Activated CD4-positive, alpha-beta T cell treated with anti-CD3 and anti-CD28 coated beads, Interleukin-2, amount 50 U/mL, for 24 hours (primary cell): ENCODE measurements at places on chromosomes 11 and 22.

GRCh38 chr11:125063429-125064043, 431 bp downstream of the SLC37A2 start:
- DNase-seq: no peak

- no peak for DNase-seq
Measured at GRCh38 chr11:120068114-120068573, 69.8 kb downstream of the TRIM29 start.

DNA sequence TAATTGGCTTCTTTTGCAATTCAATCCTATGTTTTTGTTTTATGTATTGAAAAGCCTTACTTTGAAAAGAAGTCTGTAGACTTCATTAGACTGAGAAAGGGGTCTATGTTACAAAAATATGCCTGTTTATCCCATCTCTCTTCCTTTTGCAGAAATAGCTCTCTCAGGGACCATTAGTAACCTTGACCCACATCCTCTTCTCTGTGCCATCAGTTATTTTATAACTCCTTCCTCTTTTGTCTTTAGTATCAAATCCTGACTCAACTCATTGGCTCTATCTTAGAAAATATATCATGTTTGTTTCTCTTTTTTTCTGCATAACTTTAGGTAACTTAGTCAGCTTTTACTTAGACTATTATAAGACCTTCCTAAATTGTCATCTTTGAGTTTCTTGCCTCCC, 20.3 kb downstream of the ZC3H12C start:
- DNase-seq: no peak

DNA sequence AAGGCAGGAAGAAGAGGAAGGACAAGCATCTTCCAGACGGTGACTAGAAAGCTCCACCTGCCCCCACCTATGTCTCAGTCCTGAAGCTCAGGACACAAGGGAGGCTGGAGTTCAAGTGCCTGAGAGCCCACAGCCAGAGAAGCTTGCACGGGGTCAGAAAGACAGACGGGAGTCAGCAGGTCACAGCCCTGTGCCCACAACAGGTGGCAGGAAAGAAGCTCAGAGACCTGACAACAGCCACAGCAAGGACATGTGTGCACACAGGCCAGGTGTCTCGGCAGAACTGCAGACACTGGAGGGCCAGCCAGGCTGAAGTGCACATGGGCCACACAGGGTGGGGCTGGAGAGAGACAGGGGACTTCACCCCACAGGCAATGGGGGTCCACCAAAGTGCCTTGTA, 37.2 kb upstream of the MOB2 start:
- DNase-seq: no peak
